Left cardiac atrium (tissue), 4 donors: ENCODE measurements at places on chromosomes 11 and 22.

DNA sequence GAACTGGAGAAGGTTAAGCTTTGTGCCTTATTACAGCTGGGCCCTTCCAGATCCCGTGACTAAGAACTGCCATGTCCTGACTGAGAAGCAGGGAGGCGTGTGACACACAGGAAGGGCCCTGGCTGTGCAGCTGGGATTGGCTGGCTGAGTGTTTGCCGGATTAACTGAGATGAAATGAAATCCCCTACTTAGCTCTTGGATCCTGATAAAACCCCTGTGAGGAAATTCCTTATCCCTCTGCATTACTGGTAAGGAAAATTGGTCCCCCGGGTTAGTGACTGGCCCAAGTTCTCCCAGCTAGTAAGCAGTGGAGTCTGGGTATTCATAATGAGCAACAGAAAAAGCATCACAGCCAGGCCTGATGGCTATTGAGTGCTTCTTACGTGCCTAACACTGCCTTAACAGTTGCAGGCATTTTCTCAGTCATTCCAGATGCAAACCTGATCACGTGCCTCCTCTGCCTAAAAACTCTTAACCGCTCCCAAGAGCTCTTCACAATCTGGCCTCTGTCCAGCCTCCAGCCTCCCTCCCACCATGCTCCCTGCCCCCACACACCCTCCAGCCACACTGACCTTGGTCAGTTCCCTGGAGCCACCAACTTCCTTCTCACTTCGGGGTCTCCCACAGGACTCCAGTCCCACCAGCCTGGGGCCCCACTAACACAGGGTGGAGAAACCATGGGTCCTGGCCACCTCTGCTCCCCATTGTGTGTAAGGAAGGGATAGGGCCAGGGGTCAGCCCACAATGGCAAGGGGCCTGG, 37.8 kb downstream of the ARRB1 start:
- DNase-seq = peak; percentile 74

DNA sequence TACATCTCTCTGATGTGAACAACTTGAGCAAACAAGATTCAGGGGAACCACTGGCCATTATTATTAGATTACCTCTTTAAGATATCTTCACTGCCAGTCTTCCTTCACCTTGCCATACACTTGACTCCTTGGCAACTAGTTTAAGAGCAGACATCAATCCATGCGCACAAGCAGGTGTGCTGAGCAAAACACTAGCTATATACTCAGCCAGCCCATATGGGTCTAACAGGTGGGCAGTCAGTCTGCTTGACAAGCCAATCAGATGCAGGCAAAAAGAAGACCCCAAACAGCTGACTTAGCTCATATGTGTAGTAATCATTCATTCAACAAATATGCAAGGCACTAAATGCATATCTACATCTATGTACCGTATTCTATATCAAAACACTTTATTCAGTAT, 101.2 kb downstream of the SIK3 start:
- DNase-seq = no peak

- DNase-seq = no peak
These were observed 161.6 kb upstream of the BDNF start for GRCh38 chr11:27861706-27862430.

DNA sequence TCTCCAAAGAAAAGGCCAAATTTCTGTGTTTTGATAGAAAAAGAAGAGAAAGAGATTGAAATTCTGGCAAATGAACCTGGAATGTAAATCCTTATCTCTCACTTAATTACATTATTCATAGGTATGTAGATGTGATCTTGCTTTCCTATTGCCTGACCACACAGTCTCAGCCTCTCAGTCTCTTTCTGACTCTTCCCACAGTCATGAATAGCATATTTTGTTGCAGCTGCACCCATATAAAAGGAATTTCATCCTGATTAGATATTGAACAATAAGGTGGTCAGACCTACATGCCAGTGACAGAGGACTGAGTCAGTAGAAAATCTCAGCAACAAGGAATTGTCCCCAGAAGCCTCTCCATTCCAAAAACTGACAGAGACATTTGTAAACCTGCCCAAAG, 62.9 kb upstream of the LRRC4C start:
- DNase-seq = no peak

GRCh38 chr11:128955636-128956035, 13.0 kb upstream of the TP53AIP1 start:
- DNase-seq = no peak

DNA sequence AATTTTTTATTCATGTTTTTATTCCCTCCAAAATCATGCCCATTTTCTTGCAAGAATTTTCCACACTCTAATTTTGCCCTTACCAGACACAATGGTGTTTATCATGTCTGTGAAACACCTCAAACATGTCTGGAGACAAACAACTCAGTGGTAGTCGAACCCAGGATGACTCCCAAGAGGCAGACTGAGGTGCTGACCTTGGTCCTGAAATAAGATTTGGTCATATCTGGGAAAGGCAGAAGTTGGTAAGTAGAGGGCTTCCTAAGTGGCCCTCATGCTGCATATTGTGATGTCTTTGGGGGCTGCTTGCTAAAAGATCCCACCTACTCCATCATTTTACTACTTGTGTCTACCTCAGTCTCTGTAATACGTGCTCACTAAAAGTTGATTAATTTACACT, 369.4 kb upstream of the ISX start:
- DNase-seq = no peak

GRCh38 chr11:79018371-79018849, 422.4 kb downstream of the TENM4 start:
- DNase-seq = no peak

DNA sequence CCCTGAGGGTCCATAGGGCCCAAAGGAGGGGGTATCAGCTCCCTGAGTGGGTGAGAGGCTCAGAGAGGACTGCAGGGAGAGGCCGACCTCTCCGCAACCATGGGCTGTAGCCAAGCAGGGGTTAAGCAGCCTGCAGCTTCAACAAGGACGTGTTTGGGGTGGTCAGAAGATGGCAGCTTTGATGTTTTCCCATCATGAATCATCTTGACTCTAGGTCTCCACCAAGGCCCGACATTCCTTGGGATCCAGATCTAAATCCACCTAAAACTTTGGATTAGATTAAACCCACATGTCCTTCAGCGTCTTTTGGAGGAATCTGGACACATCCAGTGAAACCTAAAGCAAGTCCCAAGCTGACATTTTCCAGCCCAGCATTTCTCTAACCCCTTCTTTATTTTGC, 19.8 kb downstream of the FBLN1 start:
- DNase-seq = no peak

GRCh38 chr11:123187665-123188507, 7.2 kb downstream of the CLMP start:
- no peak for DNase-seq

DNA sequence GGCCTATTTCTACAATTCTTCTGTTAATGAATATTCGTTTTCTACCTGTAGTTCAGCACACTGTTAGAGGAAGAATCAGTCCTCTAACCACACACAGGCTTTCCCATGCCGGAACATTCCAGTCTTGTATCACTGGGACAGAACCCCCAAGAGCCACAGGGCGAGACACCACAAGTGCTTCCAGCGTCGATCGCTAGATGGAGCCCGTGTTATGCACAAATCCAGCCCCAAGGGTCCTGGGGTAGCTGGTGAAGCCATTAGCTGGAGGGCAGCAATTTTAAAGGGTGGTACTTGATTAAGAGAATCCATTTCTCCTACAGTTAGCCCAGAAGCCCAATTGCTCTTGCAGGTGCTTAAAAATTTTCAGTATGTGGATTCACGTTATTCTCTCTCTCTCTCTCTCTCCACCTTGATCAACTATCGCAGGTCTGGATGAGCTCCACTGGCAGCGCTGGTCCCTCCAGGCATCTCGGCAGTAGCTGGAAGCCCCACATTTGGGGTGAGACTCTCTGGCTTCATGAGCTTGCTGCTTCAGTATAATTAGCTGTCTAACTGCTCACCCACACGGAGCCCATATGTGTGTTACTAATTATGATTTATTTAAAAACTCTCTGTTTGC, 148.2 kb upstream of the SNX19 start:
- peak; percentile 46 for DNase-seq

- no peak for DNase-seq
These were observed 3.9 kb upstream of the NUP50 start for GRCh38 chr22:45159652-45160462.

DNA sequence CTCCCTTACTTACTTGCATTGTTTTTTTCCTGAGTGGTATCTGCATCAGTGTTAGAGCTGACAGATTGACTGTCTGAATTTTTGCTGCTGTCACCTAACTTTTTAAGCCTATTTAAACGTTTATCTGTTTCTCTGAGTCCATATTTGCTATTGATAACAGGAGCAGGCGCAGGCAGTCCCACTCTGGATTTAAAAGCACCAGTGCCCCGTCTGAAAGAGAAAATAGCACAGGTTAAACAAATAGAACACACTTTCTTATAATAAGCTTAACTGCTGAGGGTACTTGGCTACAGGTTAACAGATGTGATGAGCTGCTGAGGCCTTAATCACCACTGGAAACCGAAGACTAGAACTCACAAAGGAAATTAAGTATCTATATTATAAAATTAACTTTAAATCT, 45.8 kb upstream of the CHKA start:
- DNase-seq = no peak

- no peak for DNase-seq
These were observed 35.1 kb upstream of the SMTN start for GRCh38 chr22:31045900-31046538.

DNA sequence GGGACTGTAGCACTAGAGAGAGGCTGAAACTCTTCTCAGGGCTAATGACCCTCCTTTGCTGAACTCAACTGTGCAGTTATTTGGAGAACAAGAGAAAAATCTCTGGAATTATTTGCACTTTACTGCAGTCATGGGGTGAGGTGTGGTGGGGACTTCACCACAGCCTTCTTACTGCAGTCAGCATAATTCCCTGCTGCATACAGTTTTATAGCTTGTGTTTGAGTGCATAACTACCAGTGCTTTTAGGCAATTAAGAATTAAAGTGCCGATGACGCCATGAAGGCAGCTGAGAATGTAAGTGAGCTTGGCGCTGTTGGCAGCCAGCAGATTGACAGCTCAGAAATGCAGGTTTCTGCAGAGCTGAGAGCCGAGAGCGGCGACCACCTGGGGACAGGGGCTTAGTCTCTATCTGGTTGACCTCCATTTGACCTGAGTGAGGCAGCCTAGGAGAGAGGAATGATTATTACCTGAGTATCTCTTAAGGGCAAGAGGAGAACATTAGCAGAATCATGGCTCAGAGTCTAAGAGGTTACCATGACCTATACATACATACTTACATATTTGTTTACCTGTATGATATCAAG, 830.0 kb downstream of the NTM start:
- no peak for DNase-seq

DNA sequence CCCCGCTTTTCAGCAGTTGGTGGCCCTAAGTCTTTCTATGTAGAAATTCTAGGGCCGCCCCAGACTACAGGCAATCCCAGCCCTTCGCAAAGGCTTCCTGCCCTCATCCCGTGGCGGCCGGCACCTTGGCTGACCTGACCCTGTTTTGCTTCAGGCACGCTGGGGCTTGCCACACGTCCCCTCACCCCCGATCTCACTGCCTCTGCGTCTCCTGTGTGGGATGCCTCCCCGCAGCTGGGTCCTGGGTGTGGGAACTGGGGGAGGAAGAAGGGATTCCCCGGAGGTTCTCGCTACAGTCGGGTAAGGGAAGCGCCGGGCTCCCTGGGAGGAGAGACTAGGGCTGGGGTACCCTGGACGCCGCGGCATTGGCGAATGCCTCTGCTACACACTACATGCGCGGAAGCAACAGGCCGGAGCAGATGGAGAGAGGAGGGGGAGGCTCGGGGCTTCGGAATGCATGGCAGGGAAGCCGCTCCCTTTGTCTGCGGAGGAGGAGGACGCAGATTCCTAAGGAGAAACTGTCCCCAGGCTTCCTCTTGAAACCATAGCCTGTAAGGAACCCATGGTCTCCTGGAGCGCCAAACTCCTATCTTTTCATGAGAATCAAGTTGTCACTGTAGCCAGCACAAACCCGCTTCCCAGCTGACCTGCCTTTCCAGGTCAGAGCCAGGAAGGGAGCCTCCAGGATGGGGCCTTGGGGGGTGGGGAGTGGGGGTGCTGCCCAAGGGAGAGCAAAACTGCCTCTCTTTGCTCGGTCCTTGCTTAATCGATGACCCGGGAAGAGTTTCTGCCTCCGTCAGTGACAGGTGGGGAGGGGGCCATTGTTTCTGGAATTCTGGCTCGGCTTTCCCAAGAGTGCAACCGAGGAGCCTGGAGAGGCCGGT, 1.4 kb downstream of the DTX4 start:
- peak; percentile 38 for DNase-seq

GRCh38 chr11:78080818-78081495, 1.3 kb upstream of the NDUFC2 start:
- DNase-seq = peak; percentile 48

DNA sequence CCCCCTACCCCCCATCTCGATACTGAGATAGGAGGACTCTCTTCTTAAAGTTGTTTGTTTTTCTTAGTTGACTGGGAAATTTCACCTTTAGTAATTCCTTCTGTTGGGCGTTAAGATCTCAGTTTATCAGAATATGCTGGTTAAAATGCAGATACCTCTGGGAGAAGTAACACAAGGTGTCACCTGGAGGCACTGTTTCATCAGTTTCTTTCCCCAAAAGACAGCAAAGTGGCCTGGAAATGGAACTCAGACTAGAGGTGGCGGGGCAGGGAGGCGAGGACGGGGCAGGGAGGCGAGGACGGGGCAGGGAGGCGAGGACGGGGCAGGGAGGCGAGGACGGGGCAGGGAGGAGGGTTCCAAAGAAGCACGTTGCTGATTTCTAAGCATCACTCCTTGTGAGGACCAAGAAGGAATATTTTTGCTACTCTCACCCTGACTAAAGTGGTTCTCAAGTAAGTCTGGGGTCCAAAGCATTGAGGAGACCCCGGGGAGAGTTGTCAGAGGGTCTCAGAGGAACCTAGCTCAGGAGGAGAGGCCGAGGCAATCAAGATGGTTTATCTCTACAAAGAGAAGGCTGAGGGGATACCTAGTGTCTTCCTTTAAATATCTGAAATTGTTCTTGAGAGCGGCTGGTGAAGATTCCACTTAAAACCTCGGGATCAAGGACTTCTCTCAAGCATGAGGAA, 147.0 kb upstream of the B3GAT1 start:
- no peak for DNase-seq

DNA sequence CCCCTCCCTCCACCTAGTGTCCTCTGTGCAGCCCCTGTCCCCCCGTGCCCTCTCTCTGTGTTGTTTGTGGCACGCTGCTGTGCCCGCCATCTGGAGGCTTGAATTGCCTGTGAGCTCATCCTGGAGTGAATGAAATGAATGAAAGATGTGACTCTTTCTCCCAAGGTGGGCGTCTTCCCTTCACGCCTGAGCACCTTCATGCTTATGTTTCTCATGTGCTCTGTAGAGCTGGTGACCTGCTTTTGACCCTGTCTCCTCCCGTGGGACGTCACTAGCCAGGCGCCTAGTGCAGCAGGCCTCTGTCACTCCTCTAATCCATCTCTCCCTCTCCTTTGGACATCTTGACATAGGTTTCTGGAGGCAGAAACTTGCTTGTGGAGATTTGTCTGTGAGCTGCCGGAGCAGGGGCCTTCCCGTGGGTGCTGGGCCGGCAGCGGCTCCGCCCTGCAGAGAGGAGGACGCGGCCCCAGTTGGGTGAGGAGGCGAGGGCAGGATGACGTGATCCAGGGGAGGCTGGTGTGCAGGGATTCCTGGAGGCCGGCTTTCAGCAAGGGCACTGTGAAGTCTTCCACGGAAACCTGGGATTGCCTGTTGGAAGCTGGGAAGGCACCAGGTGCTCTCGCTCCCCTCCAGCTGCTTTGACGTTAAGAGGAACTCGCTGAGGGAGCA, 40.6 kb downstream of the MUC6 start:
- DNase-seq = no peak

- DNase-seq = no peak
These were observed 120.5 kb downstream of the BBOX1 start for GRCh38 chr11:27161071-27161470.

- DNase-seq = no peak
These were observed 2.0 kb downstream of the CSRP3 start for GRCh38 chr11:19199771-19200170.

GRCh38 chr11:63869171-63869591, 30.3 kb downstream of the MARK2 start:
- no peak for DNase-seq
